ENCODE measurements at places on chromosomes 12 and 14.
A peak's percentile ranks its signal among the peaks of the same experiment; 100 is the strongest.

- peak; percentile 15 for DNase-seq
Observed at GRCh38 chr14:58918066-58918738, 270.3 kb upstream of the DAAM1 start.

- peak; percentile 93 for DNase-seq
Observed at GRCh38 chr12:49088150-49088931, 6.3 kb downstream of the DHH start.

DNA sequence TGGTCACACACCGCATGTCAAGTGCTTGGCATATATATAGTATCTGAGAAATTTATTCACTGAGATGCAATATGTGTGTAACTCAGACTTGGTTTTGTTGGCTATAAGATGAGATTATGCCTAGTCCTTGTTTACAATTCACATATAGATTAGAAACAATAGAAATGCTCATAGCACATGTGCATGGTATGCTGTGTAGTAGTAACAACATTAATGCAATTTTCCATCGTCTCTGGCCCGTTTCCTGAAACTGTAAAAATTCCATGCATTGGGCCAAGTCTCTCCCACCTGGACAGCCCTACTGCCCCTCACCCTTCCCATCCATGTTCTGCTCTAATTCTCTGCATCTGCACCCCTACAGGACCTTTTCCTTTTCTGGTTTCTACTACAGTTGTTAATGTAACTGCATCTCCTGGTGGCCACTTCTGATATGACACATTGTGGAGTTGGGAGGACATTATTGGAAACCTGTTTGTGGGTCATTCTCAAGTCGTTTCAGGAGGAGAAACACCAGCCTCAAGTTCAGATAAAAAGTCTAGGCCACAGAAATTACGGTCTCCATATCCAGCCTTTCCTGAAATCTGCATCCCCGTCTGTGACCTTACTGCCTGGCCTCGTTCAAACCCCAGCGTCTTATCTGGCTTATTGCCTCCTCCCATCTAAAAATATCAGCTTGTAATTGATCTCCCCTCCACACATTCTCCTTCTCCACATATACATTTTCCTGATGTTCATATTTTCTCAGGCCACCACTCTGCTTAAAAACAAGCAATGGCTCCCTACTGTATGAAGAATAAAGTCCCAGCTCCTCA lies 37.5 kb downstream of the EMP1 start:
- DNase-seq, result peak; percentile 70

- DNase-seq, result no peak
Observed at GRCh38 chr12:93587611-93588010, 15.1 kb downstream of the SOCS2 start.

DNA sequence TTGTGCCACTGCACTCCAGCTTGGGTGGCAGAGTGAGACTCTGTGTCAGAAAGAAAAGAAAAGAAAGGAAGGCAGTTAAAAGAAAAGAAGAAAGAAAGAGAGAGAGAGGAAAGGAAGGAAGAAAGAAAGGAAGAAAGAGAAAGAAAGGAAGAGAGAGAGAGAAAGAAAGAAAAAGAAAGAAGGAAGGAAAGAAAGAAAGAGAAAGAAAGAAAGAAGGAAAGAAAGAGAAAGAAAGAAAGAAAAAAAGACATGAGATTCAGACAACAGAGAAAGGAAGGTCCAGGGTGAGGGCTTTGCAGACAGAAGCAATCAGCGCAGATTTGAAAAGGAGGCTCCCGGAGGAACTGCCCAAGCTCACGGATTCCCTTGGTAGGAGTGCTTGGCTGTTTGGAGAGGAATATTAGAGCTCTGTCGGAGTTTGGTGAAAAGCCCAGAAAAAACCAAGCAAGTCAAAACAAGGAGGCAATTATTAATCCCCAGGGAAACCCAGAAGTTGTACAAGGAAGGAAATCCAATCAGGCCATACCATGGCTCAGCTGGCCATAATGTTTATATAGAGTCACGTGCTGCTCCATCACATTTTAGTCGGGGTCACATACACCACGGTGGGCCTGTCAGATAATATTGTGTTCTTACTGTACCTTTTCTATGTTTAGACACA lies 11.6 kb upstream of the CCDC85C start:
- DNase-seq, result no peak

DNA sequence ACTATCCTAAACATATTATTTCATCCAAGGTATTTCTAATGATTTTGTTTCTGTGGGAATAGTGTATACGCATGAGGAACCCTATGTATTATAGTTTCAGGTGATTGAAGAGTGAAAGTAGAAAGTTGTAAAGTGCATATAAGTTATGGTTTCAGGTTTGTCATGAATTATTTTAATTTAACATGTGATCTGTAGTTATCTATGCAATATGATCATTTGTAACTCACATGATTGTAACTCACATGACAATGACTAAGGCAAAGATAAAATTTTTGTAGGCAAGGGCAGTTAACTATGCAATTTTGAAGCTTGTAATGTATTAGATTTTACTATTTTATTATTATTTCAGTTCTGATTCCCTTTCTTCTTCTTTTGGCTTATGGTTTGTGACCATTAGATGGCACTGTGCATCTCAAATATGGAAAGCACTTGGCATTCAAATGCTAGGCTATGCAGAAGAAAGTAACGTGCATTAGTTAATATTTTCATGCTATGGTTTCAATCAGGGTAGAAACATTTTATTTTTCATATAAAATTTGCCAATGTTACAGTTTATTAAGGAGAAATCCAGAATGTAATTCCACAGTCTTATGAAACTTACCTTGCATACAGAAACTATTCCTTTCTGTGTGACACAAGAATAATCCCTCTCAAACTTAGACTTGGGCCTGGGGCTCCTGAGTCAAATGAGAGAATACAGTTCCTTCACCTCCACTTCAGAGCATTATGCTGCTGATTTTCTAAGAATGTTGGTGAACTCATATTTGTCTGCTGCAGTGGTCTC lies 15.8 kb upstream of the TMEM30B start:
- DNase-seq, result peak; percentile 53

- peak; percentile 7 for DNase-seq
Observed at GRCh38 chr12:83827860-83828259, 1084.7 kb downstream of the SLC6A15 start.

- DNase-seq, result no peak
Observed at GRCh38 chr12:56528846-56529245, 7.2 kb downstream of the RBMS2 start.

- no peak for DNase-seq
Observed at GRCh38 chr12:41058266-41058665, 129.9 kb upstream of the PDZRN4 start.

- DNase-seq, result no peak
Observed at GRCh38 chr12:9973949-9974348, 2.7 kb downstream of the CLEC12A start.

- no peak for DNase-seq
Observed at GRCh38 chr14:91377700-91378652, 39.6 kb downstream of the CCDC88C start.

- DNase-seq, result peak; percentile 86
Observed at GRCh38 chr12:12916135-12916944, 25.0 kb downstream of the GPRC5A start.

DNA sequence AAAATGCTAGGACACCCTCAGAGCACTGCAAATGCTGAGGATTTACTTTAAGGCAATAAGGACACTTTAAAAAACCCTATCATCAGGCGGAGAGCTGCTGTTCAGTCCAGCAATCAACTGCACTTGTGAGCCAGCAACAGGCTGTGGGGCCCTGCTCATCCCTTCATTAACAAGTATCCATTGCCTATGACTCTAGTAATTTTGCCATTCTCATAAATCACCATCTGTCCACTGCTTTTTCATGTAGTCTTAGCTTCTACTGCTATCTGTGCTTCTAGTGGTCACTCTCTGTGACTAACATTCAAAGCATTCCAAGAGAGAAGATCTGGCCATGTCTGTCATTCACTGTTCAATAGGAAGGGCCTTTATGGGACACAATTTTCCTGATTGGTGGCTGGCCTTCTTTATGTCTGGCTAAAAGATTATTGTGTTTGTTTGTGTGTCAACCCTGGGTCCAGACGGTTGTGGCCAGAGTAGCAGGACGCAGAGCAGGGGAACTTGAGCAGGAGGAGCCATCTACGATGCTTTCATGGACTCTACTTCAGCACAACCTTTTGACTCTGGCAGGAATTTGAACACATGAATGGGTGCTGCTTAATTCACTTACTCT lies 3.6 kb upstream of the KRAS start:
- no peak for DNase-seq

- DNase-seq, result peak; percentile 19
Observed at GRCh38 chr12:96501133-96501761, 11.9 kb downstream of the CFAP54 start.

DNA sequence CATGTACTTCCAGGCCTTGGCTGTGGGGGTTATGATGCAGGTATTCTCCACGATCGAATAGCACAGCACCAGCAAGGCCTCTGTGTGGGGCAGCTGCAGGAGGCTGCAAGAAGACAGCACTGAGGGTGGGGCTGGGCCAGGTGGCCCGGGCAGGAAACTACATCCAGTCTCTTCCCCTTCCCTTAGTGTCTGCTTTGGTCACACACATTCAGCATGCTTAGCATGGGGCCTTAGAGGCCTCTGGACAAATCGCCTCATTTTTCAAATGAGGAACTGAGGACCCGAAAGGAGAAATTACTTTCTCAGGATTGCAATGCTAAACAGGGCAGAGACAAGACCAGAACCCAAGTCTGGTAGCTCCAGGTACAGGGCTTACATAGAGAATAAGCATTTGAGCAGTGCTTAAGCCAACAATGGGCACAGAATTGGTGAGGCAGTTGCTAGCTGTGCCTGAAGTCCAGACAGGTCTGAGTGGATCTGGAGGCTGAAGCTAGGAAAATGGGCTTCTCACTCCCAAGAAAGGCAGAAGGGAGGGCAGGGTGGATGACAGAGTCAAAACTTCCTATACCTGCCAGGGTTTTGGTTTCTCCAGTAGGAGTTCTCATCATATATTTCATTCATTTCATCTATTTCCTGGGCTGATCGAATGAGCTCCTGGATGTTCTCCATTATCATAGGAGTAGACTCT lies 3.5 kb downstream of the ACRBP start:
- no peak for DNase-seq

DNA sequence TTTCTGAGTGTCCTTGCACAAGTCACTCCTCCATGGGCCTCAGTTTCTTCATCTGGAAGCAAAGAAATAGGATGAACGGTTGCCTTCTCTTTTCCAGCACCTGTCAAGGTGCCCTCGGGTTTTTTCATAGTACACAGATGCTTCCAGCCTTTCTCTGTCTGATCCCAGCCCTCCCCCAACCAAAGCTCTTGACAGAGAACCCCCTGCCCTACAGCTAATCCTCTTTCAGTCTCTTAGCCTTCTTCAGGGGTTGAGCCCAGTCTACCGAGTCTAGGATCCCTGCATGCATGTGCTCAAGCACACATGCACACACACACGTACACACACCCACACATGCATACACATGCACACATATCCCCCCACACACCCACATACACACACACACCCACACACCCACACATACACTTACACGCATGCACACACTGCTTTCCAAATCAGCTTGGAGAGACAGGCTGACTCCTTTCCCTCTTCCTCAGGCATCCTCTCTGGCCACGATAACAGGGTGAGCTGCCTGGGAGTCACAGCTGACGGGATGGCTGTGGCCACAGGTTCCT lies 4.7 kb downstream of the CDCA3 start:
- no peak for DNase-seq

DNA sequence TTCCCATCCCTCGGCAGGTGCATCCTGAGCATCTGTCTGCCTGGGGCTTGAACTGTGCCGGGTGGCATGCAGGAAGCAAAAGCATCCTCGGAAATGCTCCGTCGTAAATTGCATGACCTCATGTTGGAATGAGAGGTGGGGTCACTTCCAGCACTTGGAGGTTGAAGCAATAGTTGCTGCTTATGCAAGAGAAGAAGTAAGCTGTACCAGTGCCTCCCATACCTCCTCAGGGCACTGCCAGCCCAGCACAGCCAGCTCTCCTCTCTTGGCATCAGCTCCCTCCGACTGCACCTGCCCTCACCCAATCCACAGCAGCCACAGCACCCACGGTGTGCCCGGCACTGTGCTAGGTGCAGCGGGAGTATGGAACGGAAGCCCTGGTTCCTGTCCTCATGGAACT lies 11.5 kb downstream of the TEAD4 start:
- no peak for DNase-seq

DNA sequence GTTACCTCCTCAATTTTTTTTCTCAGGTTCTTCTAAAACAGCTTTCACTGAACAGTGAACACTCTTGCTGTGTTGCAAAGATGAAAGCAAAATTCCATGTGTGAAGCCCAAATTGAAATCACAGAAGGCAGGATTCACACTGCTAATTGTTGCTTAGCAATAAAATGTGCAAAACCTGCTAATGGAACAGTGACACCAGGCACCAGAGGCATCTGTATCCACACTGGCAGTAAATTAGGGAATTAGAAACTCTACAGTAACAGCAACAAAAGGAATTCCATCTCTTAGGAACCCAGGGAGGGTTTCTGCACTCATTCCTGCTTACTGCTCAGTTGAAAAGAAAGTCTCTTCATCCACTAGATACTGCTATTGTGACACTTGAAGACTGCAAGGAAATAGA lies 202.3 kb downstream of the GXYLT1 start:
- no peak for DNase-seq

DNA sequence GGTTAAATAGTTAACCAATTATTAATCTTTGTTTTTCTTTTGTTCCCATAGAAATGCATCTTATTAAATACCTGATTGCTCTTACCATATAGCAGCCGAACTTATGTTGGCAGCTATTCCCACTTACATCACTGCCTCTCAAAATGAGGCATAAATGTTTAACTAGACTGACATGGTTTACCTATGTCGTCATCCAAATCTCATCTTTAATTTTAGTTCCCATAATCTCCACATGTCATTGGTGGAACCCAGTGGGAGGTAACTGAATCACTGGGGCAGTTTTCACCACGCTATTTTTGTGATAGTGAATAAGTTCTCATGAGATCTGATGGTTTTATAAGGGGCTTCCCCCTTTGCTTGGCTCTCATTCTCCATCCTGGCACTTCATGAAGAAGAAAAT lies 499.2 kb upstream of the ATP2B1 start:
- no peak for DNase-seq

DNA sequence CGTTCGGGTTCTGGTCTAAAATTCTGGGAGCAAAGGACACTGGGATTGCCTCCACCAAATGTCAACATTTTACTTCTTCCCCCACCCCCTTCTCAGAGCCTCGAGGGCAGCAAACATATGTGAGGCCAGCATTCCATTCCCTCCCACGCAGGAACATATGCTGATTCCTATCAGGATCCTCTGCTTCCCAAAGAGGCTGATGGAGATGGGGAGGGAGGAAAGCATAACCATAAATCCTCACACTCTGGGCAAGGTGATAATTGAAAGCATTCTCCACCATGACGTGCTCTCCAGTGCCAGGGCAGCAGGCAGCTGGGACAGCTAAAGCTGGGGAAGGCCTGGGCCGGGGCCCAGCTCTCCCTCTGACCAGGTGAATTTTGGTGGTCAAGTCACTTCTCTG lies 395.0 kb downstream of the ZFP36L1 start:
- DNase-seq, result peak; percentile 46

DNA sequence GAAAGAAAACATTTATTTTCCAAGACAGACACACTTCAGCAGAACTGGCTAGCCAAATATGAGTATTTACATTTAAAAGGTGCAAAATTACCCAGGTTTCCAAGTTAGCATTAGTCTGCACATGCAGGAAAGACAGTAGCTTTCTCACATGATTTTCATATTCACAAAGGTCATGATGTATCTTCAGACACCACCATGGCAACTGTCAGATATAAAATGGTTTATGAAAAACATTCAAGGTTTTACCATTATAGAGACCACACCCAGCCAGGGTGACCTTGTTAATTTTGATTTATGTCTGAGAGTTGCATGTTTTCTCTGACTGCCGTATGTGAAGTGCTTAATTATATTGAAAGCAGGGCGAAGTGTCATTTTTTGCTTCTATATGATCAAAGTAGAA lies 91.2 kb downstream of the GXYLT1 start:
- DNase-seq, result no peak

All from hepatocyte (in vitro differentiated cells).